ENCODE measurements at places on chromosomes 2 and 18.

DNA sequence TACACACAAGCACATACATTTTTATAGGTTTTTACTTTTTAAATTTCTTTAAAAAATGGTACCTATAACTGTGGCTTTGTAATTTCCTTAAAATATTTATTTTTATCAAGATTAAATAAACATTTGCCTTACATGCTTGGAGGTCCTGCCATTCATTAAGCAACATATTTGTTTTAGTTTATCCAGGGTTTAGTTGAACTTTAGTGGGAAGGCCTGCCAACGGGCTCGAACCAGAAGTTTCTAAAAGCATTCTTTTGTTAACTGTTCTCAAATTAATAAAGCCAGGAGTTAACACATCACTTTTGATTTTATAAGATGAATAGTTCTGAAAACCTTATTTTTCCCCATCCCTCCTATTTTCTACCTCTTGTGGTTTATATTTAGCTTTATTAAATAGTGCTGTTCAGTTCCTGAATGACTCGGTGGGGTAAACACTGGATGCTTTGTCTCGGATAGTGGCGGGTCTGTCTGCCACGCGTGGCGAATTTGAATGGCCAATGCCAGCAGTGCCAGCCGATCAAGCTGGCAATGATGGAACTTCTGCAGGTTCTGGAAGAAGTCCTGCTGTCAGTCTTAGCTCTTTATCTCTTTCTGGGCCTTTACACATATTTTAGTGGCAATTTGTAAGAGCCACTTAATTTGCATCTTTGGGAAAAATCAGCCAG, 32.2 kb downstream of the SH3YL1 start:
- DNase-seq = no peak

- DNase-seq = no peak
Measured at GRCh38 chr2:28390746-28391563, 1.7 kb upstream of the FOSL2 start.

DNA sequence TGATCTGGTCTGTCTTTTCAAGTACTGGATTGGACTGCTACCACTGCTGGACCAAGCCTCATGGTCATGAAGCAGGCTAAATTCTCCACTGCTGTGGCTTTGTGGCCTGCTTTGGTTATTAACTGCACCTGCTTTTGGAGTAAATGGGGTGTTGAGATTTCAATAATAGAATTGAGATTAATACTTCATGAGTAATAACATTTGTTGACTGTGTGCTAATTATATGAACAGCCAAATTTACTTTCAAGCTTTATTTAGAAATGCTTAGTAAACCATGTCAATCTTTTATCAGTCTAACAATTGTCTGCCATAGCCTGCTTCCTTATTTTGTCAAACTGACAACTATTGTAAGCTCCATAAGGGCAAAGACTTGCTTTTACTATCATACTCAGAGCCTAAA, 27.4 kb upstream of the MTIF2 start:
- DNase-seq = no peak

GRCh38 chr2:11698009-11698922, 28.3 kb upstream of the NTSR2 start:
- DNase-seq = no peak

GRCh38 chr2:163341426-163341825, 394.4 kb downstream of the FIGN start:
- no peak for DNase-seq

DNA sequence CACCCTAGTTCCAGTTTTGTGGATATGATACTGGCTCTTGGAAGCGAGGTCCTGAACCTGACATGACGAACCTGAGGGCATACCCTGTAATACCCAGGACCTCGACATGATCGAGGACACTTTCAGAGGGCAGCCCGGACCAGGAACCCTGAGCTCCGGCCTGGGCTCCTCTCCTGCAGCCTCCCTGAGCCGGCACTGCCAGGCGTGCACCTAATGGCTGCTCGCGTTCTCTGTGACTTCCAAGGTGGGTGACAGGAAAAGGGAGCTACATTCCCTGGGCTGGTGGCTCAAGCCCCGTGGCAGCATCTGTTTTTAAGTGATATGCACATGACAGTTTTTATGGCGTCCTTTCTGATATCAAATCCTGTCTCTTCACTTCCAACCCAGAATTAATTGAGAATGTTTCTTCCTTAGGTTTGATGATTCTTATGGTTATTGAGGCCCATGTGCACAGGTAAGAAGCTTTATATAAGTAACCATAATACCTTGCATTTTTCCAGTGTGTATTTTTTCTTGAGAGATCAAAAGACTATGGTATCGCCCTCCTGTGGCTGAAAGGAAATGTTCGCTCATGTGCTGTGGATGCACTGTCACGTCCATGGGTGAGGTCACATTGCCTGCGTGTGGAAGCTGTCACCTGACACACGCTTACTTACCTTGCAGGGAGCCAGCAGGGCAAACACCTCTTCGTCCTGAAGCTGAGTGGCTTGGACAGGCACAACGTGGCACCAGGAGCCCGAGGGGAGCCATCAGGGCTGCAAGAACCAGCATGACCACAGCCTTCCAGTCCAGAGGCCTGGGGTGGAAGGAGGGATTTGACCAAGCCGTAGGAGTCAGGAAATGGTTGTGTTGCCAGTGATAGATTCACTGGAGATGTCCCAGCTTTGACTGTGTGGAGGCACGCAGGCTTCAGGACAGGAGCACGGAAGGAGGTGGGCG, 367.4 kb upstream of the MYT1L start:
- DNase-seq = peak; percentile 39

DNA sequence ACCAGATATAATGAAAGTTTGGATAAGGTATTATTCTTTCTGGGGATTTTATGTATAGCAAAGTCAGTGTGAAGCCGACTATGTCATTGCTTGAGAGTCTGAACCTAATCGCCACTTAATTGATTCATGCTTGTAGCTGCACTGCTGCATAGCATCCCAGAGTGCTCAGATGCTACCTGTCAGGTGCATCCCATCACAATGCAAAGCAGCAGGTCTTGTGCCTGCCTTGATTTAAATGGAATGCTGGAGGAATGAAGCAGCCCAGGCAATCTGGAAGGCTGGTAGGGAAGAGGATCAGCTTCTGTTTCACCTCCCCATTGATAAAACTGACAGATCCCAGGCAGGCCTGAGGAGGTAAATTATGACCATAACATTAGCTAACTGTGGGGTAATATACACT, 40.4 kb upstream of the ATIC start:
- DNase-seq = no peak

- DNase-seq = no peak
Measured at GRCh38 chr2:181790716-181791649, 100.5 kb upstream of the ITPRID2 start.

DNA sequence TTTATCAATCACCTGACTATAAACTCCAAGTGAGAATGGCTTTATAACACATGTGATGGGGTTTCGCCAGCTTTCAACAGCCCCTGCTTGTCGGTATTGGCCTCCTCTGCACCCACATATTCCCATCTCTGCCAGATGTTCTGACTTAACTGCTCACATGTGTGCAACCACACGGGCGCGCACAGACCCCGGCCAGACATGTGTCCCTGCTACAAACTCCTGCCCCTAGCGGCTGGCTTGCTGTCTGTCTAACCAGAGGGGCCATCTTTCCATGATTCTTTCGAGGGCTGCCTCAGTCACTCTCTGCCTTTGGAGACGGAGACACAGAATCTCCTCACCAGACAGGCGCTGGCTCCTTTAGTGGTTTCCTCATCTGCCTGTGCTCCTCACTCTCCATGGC, 15.3 kb downstream of the STON1 start:
- no peak for DNase-seq

DNA sequence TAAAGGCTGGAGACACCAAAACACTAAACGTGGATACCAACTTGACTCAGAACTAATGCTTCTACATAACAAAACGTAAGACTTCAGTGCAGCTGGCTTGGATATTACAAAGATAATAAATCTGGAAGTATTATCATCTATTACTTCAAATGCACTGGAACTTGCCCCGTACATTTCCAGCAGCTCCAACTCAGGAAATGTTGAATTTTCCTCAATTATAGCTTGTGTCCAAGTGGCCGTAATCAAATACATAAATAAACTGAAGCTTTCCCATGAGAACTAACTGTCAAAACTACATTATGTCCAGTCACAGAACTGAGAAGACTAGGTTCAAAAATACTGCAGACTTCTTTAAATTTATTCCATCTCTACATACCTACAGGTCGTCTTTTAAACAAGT, 6.2 kb downstream of the PDE1A start:
- no peak for DNase-seq

GRCh38 chr2:31294196-31294595, 60.2 kb downstream of the EHD3 start:
- DNase-seq = no peak

DNA sequence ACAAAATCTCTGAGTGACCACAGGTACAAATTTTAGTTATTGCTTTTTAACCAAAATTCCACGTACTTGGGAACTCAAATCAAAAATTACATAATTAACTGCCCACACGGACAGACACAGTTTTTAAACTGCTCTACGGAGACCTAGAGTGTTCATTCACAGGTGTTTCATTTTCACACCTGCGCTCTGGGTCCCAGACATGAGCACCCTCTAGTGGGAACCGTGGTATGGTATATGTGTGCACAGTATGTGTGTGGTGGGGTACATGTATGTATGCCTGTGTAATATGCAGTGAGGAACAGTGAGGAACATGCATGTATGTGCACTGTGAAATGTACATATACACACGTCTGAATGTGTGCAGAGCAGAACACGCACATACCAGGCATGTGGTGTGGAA, 65.0 kb downstream of the PPP4R1 start:
- DNase-seq = no peak

DNA sequence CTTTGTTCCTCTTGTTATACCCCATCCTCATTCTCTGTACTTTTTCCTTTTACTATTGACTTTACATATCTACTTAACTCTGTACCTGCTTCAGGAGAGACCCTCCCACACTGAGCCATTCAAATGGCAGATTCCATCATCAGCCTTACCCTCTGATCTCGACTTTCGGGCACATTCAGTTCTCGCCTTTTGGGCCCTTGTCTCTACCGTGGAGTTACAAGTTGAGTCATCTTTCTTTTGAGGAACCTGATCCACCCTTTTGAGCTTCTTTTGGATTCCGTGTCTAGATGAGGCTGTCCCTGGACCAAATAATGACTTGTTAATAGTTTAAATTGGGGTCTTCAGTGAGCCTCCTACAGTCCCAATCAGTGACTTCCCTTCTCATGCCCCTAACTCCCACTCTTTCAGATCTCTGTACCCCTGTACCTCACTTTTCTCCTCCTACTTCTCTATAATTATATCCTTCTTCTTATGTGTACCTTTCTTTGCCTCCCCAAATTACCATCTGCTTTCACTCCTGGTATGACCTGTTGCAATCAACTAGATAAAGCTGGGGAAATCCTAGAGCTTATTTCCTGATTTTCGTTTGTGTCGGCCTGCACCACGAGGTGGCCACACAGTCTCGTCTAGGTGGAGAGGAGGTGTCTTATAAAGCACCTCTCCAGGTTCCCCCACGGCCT, 17.2 kb downstream of the SP110 start:
- DNase-seq = no peak

- no peak for DNase-seq
Measured at GRCh38 chr18:48157956-48158355, 227.5 kb upstream of the SMAD2 start.

DNA sequence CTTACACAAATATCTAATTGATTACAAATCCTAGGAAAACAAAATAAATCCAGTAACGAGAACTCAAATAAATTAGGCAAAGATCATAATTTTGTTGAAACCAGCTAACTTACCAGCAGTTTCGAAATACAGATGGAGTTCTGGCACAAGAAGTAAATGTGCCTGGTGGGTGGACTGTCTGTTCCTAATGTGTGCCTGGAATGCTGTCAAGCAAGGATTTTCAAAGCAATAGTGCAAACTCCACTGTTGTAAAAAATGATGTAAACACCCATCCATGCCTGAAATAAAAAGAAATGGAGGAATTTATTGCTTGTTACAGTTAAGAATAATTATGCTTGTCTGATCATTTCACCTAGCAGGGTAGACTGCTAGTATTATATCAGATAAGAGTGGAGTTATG, 423.9 kb upstream of the MAP2 start:
- DNase-seq = no peak

GRCh38 chr18:51622702-51623101, 425.2 kb upstream of the MEX3C start:
- peak; percentile 86 for DNase-seq

GRCh38 chr2:140801311-140801710, 1329.5 kb downstream of the LRP1B start:
- no peak for DNase-seq

DNA sequence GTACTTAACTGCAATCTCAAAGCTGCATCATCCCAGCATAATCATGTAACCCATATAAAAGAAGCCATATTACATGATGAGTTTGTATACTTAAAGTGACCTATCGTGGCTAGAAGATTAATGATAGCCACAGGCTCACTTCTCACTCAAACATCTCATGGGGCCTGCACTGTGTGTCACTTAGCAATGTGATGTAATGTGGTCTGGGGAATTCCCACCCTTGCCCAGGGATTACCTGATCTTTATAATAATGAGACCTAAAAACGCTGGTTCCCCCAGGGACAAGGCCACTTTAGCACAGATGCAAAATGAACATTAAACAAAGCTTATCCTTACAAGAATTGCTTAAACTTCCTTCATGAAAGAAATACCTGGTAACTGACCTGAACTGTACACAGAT, 427.1 kb upstream of the CNTNAP5 start:
- no peak for DNase-seq

DNA sequence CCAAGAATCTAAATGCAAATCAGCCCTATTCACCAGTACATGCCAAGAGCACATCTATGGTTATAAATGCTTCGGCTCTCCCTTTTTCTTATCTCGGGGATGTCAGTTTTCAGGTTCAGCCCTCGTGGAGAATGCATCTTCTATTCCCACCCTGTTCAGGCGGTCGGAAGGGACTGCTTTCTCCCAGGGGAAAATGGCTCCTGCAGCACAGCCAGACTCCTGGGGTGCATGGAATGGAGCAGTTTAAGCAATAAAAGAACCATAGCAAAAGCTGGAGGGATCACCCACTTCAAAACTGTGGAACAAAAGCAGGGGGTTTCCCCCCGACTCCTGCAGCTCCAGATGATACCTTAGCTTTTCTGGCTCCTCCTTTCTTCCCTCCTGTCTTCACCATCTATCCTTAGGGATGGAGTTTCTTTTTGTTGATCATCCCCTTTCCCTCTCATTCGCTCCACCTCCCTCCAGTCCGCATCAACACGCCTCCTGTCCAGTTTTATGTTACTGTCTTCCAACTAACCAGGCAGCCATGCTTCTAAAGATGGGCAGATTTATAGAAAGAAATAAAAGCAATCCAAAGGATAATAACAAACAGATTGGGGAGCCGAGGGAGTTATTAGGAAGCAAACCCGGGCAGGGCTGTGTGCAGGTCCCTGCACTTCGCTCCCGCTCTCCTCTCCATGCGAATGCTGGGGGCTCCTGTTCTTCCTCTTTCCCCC, 356.2 kb upstream of the SMIM21 start:
- DNase-seq = peak; percentile 88

GRCh38 chr2:127640082-127641072, 5.6 kb upstream of the GPR17 start:
- no peak for DNase-seq

DNA sequence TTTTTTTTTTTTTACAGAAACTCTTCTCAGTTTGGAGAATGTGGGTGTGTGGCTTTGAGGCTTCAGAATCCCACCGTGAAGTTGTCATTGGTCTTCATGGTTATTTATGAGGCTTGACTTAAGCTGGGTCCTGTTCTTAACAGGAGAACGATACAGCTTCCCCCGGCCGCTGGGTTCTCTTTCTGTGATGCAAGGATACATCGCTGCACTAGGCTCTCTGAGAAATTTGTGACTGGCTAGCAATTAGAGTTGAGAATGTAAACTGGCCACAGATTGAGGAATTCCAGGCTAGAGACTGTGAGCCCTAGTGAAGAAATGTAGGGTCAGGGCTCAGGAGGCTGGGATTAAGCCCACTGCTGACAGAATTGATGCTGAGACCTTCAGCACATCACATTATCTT, 29.8 kb downstream of the MGAT5 start:
- no peak for DNase-seq
